ENCODE measurements at places on chromosomes 13 and 19.

DNA sequence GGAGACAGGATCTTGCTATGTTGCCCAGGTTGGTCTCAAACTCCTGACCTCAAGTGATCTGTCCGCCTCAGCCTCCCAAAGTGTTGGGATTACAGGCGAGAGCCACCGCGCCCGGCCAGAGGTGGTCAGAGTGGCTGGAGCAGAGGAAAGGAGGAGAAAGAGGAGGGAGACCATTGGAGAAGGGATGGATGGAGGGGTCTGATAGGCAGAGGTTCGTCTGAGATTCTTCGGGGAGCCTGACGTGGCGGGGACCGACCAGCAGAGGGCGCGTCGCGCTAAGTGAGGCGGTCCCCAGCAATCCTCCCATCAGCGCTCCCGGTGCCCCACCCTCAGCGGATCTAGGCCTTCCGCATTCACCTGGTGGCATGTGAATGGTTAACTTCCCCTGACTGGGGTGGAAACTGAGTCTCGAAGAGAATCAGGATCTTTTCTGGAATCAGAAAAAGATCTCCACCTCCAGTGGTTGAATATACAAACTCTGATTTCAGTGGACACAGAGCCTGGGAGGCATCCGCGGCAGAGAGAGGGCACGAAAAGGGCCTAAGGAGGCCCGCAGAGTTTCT, 8.8 kb downstream of the GTPBP3 start:
- DNase-seq: peak; percentile 52

DNA sequence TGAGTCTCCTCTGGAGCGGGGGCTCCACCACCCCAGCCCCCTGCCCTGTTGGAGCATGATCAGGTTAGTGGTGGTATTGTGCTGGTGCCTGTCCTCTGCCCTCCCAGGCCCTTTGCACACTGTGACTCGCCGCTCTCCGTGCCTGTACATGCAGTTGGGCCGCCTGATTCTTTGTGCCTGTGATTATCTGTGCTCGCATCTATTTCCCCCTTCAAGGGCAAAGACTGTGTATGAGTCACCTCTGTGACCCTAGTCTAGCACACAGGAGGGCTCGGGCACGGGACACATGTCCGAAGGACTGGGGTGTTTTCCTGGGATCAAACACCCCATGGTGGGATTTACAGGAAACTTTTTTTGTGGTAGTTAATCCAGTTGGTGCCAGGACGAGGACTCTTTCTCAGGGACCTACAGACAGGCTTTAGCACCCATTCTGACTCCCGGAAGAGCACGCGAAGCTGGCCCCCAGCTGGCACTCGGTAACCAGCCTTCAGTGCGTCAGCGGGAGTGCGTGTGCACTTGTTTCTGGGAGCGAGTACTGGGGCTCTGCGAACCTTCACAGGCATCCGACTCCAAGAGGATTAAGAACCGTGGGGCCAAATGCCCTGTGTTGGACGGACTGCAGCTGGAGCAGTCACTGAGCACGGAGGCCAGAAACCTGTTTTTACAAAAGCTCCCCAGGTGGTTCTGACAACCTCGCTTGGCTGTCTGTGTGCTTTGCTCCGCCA, 6.7 kb downstream of the PPP1R37 start:
- DNase-seq: no peak

- DNase-seq: no peak
These were observed 21.1 kb upstream of the PLEKHF1 start for GRCh38 chr19:29644210-29644609.

DNA sequence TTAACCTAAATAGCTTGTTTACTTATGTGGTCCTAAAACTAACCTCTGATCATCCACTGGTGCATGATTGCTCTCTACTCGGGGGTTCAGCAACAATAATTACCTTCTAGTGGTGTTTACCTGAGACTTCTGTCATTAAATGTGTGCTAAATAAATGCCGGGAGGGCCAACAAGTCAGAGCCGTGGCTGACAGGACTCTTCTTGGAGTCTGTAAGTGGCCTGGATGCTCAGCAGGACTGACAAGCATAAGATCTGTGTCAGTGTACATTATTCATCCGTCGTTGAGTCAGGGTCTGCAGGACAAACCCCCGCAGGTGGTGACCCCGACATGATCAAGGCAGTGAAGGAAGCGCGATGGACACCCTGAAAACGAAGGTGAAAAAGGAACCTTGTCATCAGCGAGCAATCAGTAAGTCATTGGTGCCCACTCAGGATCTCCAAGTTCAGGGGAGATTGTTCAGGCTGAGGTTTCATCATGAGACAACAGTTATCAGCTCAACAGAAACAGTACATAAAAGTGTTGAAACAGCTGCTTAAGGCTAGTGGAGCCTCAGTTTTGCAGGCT, 1466.9 kb downstream of the UQCRFS1 start:
- no peak for DNase-seq

GRCh38 chr19:16283210-16284061, 41.2 kb upstream of the KLF2 start:
- DNase-seq: peak; percentile 72

- DNase-seq: no peak
These were observed 2554.8 kb downstream of the PCDH9 start for GRCh38 chr13:64675255-64675892.

- no peak for DNase-seq
These were observed 2.2 kb upstream of the FCHO1 start for GRCh38 chr19:17748884-17749638.

DNA sequence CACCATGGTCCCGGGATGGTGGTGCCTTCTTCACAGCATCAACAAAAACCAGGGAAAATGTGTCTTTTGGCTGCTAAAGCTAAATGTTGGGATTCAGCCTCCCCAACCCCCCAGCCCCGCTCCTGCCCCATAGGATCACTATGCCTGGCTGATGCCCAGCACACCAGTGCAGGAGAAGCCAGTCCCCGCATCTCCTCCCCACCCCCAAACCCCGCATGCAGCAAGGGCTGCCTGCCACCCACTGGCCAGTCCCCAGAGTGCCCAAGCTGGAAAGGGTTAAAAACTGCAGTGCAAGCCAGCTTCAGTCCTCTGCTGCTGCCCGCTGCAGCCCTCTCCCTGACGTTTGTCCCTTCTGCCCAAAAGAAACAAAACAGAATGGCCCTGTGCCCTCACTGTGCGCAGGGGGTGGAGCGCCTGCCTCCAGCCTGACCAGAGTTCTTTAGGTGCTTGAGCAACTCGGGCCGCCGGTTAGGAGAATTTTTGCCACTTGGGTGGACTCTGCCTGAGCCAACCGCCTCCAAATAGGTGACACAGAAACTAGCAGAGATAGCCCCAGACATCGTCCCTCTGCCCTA, 3.7 kb downstream of the CALM3 start:
- no peak for DNase-seq

DNA sequence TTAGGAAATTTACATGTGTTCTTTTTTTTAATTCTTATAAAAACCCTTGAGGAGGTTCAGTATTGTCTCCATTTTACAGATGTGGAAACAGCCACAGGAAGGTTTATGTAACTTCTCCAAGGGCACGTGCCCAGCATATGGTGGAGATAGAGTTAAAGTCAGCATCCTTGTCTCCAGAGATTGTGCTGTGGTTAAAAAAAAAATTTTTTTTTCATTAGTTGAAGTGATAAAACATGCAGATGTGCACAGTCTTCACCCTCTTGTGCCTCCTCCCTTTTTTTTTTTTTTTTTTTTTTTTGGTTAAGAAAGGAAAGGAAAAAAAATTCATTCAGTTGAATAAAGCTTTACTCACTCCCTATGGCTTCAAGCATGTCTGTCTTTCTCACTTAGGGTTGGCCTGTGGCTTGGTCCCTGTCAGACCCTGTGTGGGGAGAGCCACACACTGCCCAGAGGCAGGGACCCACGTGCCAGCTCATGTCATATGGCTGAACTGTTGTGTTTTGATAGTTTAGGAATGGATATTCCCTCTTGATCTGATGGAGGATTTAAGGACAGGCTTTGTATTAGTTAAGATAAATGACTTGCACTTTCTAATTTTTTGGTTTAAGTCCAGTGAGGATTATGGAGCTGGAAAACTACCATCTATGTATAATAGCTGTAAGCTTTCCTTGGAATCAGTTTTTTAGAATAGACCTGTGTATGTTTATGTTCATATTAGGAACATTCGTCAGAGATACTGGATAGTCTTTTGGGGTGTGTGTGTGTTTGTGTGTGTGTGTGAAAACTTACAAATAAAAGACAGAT, 19.3 kb downstream of the RNASEH2B start:
- DNase-seq: no peak

GRCh38 chr19:48616041-48616436, 1.2 kb upstream of the FAM83E start:
- no peak for DNase-seq

- DNase-seq: no peak
These were observed 79.2 kb upstream of the C13orf46 start for GRCh38 chr13:114053026-114053425.

DNA sequence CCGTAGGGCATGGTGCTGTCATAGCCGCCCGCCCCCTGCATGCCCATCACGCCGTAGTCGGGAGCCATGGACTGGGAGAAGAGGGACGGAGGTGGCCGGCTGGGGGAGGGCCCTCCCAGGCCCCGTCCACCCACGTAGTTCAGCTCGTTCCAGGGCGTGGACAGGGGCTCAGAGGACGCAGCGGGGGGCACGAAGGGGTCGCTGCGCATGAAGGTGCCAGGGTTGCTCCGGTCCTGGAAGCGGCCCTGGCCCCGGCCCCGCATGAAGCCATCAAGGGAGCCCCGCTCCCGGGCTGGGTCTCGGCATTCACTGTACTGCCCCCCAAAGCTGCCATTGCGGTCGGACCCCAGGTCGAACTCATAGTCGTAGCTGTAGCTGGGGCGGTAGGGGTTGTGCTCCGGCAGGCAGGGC, 6.7 kb downstream of the AKAP8 start:
- DNase-seq: no peak

- no peak for DNase-seq
These were observed 316.8 kb upstream of the KLF12 start for GRCh38 chr13:74450964-74451363.

DNA sequence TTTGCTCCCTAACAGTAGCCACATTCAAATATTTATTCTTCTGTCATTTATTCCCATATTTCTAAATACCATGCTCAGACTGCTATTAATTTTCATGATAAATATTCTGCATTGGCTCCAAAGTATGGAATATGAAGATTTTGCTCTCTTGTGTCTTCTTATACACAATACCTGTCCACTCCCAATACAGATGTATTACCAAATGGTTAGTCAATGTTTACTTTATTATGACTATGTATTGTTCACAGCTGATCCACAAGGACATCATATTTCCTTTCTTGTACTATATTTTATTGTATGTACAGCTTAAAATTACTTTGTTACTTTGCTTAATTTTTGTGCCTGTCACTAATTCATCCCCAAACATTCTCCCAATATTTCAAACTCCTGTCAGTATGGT, 322.3 kb downstream of the OXGR1 start:
- no peak for DNase-seq

DNA sequence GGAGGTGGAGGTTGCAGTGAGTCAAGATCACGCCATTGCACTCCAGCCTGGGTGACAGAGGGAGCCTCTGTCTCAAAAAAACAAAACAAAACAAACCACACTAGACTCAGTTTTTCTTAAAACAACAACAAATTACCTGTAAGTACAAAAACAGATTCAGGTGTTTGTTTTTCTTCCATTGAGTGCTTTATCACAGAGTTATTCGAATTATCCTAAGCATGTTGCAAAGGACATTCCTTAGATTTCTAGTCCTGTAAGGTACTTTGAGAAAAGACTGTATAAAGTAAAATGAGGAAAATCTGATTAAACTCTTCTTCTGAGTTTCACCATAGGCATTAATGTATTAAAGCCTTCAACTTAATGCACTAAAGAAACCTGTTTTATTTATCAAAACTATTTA, 2.2 kb upstream of the EEF1AKMT1 start:
- DNase-seq: no peak

GRCh38 chr19:47769534-47769933, 9.0 kb upstream of the SELENOW start:
- DNase-seq: no peak

DNA sequence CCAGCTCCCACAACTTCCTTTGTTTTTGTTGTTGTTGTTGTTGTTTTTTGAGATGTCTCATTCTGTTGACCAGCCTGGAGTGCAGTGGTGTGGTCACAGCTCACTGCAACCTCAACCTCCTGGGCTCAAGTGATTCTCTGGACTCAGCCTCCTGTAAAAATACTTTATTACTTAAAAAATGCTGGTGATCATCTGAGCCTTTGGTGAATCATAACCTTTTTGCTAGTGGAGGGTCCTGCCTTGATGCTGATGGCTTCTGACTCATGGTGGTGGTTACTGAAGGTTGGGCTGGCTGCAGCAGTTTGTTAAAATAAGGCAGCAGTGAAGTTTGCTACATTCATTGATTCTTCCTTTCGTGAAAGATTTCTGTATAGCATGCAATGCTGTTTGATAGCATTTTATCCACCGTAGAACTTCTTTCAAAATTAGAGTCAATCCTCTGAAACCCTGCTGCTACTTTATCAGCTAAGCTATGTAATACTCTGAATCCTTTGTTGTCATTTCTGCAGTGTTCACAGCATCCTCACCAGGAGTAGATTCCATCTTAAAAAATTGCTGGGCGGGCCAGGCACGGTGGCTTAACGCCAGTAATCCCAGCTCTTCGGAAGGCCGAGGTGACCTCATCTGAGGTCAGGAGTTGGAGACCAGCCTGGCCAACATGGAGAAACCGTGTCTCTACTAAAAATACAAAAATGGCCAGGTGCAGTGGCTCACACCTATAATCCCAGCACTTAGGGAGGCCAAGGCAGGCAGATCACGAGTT, 18.0 kb downstream of the ARHGAP35 start:
- DNase-seq: no peak

- no peak for DNase-seq
These were observed 5.6 kb downstream of the ICAM5 start for GRCh38 chr19:10295305-10295846.

GRCh38 chr13:27666951-27667350, 45.3 kb downstream of the POLR1D start:
- DNase-seq: no peak

DNA sequence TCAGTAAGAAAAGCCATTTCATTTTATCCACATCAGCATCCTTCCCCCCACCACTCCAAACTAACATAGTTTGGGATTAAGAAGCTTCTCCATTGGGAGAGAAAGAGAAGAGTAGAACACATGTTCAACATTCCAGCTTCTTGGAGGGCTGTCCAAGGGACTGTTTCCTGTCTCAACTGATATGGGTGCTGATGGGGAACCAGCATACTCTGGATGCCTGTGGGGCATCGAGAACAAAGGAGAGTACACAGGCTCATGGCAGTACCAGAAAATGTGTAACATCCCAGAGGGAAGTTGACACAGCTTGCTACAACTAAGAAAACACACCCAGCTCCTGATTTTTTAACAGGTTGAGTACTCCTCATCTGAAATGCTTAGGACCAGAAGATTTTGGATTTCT, 24.7 kb downstream of the SUCLA2 start:
- no peak for DNase-seq
